ENCODE measurements at places on chromosomes 2 and 18. TPM values are rescaled to one million over a fixed set of nuclear protein-coding genes. Genes with fewer than 3 reads are reported as not detected.

The WDPCP gene
- polyA plus RNA-seq = 8.5 TPM

The SERPINB3 gene
- polyA plus RNA-seq = not detected

The LAMA1 gene
- not detected for polyA plus RNA-seq

The SCG2 gene
- polyA plus RNA-seq = 0.89 TPM

The LIMS1 gene
- polyA plus RNA-seq = 47.8 TPM

The GKN1 gene
- polyA plus RNA-seq = not detected

The ABCB11 gene
- polyA plus RNA-seq = not detected

DNA sequence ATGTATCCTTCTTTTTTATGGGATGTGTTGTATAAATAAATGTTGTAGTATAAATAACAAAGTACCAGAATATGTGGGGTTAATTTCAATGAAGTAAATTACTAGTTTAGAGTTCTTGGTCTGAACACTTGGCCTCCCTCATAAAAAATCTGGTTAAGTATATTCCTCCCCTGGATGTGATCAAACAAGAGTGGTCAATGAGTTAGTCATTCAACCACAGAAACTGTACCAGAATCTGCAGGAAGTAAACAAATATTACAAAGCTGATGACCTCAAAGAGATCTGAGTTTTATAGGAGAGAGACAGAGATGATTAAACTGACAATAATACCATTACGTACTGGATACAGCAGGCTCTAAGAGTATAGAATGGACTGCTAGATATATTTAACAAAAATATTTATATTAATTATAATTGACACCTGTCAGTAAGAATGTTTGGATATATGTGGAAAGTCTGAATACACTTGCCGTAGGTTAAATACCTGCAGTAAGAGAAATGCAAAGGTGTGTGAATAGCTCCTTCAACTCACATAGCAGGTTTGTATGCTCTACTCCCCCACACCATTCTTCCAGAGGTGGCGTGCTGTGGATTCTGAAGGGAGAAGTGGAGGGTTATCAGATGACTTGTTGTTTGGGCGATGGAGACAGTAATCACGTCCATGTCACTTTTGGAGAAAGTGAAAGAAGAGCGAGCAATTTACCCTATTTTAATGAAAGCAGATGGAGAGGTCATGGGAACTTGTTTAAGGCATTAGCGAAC is 108.3 kb upstream of the LRATD1 start:
- no peak for DNase-seq

DNA sequence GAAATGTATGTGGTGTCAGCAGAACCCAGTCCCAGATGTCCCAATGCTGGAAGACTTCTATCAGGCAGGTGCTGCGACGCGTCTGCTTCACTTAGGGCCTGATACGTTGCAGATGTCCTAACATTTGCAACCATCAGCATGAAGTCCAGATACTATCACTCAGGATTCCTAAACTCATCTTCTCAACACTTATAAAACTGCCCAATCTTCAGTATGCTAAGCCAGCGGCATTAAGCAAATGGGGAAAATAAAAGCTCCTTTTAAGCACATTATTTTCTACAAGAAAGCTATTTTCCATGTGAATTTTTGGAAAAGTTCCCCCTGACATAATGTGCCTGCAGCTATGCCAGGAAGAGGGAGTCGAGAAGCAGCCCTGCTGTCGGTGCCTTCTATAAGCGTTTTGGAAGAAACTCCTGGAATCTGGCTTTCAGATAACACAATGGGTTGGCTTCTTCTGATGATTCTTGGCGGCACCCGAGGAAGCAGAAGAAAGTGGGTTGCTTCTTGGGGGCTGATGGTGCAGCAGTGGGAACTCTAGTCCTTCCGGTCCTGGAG is 60.7 kb upstream of the ITGA6 start:
- DNase-seq = no peak

GRCh38 chr2:97936199-97936598 is 59.5 kb downstream of the TMEM131 start:
- DNase-seq = no peak

DNA sequence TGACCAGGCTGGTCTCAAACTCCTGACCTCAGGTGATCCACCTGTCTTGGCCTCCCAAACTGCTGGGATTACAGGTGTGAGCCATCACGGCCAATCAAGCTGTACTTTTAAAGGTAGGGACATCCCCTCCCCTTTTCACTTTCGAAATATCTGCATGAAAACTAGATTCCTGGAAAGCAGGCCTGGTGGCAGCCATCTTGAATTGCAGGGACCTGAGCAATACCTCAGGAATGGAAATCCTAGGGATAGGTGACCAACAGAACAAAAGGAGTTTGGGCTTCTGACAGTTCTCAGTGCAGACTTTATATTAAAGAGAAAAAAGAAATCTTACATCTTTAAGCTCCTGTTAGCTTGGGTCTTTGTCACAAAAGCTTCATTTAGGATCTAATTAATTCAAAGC is 62.6 kb downstream of the KLF7 start:
- no peak for DNase-seq

GRCh38 chr2:30106543-30106942 is 40.3 kb upstream of the YPEL5 start:
- DNase-seq = no peak

DNA sequence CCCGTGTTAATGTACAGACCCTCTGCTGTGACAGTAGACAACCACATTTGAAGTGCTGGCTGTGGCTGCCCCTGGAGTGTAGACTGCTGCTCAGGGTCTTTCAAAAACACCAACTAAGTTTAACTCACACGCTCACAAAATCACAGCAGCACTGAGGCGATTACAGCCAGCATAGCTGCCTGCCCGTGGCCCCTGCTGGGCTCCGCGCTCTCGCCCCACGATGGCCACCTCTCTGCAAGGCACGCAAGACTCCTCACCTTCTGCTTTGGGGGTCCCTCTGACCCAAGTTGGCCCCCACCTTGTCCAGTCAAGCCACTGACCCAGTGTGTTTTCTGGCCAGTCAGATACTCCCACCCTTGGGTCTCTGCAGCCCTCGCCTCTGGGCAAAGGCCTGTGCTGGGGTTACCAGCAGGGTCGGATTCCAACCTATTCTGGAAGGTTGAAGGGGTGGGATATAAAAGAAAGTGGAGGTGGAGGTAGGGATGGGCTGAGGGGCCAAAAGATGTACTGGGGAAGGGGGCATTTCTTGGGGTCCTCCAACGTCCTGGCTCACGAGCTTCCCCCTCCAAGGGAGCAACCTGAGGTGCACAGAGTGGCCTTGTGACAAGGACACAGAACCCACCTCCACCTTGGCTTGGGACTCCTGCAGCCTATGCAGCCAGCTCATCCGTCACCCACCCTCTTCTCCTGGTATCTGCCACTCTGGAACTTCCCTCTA is 2.9 kb upstream of the B3GNT7 start:
- no peak for DNase-seq

- DNase-seq = no peak
Measured at GRCh38 chr2:149064365-149064841, 25.9 kb downstream of the LYPD6B start.

GRCh38 chr2:167940734-167941507 is 306.5 kb downstream of the STK39 start:
- DNase-seq = no peak

- peak; percentile 41 for DNase-seq
Measured at GRCh38 chr2:100427627-100428258, 10.3 kb upstream of the CHST10 start.

GRCh38 chr2:105834931-105835330 is 90.2 kb downstream of the NCK2 start:
- DNase-seq = peak; percentile 77

DNA sequence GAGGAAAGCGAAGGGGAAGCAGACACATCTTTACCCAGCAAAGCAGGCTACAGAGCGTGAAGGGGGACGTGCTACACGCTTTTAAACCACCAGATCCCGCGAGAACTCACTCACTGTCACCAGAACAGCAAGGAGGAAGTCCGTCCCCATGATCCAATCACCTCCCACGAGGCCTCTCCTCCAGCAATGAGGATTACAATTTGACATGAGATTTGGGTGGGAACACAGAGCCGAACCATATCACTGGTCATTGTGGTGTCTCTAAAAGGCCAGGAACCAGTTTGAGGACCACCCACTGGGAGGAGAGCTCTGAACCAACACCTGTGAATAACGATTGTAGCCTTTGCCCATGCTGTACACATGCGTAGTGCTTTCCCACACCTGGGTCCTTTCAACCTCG is 116.6 kb upstream of the FAM136A start:
- no peak for DNase-seq

DNA sequence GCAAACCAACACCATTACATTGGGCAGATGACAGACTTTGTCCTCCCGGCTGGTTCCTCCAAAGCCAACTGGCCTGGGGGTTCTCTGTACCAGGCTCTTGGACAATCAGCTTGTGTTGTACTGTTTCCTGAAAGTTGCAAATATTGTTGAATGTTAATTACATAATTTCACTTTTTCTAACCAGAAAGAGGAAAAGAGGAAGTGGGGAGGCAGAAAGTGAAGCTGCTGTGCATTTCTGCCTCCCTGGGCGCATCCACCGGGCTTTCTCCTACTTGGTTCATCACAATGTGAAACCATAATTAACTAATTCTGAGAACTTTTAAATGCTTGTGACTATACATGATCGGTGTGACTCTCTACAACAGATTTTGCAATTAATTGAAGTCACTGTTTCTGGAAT is 10.1 kb downstream of the TWIST2 start:
- DNase-seq = no peak

DNA sequence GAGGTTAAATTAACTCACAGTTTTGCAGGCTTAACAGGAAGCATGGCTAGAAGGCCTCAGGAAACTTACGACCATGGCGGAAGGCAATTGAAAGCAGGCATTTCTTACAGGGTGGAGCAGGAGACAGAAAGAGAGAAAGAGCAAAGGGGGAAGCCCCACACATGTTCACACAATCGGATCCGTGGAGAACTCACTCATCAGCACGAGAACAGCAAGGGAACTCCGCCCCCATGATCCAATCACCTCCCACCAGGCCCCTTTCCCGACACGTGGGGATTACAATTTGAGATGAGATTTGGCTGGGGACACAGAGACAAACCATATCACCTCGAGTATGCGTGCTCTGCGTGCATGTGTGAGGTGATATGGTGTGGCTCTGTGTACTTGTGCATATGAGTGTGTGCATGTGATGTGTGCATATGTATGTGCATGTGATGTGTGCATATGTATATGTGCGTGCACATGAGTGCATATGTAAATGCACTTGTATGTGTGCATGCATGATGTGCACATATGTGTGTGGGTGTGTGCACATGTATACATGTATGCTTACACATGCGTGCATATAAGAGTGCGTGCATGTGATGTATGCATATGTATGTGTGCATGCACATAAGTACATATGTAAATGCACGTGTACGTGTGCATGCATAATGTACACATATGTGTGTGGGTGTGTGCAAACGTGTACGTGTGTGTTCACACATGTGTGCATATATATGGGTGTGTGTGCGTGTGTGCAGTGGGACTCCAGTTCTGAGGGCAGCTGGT is 108.7 kb upstream of the HDAC4 start:
- DNase-seq = no peak

DNA sequence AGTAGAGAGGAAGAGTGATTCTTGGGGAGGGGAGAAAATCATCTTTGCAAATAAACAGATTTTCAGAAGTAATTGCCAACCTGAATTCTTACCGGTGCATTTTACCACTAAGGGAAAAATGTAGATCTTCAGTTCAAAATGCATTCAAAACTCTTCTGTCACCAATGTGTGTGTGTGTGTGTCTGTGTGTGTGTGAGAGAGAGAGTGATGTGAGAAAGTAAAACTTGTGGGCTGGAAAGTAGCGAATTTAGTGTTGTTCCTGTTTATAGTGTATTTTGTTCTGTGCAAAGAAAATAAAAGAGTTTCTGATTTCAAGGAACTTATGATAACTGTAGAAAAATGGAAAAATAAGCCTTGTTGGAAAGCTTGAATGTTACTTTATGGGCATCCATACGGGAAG is 27.0 kb downstream of the KCNJ13 start:
- no peak for DNase-seq

DNA sequence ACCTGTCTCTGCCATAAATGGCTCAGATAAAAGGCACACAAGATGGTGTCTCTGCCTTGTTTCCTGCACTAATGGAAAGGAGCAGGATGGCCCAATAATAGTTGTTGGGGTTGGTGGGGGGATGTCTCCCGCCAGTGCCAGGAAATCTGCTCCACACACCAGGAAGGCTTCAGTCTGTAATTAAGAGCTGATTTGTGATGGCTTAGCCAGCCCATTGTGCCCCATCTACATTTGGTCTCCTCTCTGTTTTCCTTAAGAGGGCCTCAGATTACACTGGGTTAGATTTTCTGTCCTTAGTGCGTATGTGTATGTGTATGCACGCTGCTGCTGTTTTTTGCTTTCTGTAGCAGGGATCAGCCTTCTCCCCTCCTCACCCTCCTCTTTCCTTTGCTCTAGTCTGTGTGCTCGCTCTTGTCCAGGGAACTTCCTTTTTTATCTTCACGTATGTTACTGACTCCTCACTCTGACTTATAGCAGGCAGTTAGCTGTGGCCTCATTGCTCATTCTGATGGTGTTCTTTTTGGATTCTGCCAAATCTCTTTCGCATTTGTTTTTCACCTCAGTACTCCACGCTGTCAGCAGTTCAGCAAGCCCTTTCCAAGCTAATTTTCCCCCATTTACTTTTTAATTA is 33.4 kb upstream of the MGAT5 start:
- no peak for DNase-seq

DNA sequence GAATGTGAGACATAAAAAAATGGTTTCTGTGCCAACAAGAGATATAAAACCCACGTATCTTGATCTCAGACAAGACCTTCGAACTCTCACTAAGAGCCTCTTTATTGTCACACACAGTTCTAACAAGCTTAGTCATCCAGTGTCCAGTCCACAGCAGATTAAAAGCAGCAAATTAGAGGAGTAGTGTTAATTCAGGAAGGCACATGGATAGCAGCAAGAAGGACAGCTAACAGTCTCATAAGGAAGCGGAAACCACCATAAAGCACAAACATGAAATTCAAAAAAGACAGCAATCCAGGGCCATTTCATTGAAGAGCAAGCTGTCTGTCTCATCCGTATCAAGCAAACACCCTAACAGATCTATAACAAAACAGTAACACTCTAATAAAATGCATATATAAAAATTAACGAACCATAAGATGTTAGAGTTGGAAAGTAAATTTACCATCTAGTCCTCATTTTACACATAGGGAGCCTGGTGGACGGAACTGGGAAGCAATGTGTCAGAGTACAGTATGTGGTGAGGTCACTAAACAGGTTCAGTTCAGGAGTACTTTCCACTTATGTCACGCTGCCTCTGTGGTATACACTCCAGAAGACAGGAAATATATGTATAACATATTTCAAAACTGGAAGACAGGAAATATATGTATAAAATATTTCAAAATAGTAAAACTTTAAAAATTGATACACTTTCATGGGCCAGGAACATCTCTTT is 18.3 kb downstream of the AAK1 start:
- no peak for DNase-seq

- no peak for DNase-seq
Measured at GRCh38 chr18:49921318-49921985, 108.1 kb upstream of the ACAA2 start.

Data from naive B cell (primary cell).